ENCODE measurements at places on chromosomes 4 and X.

GRCh38 chrX:148632444-148632843 is 132.0 kb downstream of the AFF2 start:
- no peak for DNase-seq

GRCh38 chr4:186105647-186106321 is 1.3 kb downstream of the FAM149A start:
- no peak for DNase-seq

DNA sequence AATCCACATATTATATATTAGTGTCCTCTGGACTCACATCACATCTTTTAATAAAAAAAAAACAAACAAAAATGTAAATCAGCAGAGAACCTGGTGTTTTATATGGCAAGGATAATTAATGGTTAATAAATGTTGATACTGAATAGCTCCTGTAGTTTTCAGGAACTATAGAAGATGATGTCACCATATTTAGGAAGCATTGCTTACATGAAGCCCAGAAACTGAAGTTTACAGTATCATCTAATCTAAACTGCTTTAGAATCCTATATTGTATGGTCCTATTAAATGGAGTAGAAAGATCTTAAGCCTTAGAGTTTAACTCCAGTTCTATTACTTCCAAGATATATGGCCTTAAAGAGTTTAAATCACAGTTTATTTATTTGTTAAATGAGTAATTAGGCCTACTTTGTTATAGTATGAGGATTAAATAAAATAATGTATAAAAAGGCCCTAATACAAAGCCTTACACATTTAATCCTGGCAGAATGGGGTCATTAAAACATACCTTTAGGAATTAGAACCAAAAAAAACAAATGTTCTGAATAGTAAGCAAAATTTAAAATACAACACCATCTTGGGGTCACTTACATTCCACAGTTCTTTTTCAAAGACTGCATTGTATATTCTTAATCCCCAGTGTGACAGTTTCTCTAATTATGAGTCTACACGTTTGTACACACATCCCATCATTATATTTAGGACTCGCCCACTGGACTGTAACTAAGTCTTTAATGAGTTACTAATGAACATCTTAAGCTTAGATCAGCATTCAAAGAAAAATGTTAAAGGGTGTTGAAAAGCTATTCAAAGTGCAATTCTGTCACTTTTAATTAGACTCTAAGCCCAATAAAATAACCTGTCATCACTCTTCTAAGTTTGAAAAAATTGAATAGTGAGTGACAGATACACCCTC is 305.9 kb downstream of the ADGRL3 start:
- no peak for DNase-seq

DNA sequence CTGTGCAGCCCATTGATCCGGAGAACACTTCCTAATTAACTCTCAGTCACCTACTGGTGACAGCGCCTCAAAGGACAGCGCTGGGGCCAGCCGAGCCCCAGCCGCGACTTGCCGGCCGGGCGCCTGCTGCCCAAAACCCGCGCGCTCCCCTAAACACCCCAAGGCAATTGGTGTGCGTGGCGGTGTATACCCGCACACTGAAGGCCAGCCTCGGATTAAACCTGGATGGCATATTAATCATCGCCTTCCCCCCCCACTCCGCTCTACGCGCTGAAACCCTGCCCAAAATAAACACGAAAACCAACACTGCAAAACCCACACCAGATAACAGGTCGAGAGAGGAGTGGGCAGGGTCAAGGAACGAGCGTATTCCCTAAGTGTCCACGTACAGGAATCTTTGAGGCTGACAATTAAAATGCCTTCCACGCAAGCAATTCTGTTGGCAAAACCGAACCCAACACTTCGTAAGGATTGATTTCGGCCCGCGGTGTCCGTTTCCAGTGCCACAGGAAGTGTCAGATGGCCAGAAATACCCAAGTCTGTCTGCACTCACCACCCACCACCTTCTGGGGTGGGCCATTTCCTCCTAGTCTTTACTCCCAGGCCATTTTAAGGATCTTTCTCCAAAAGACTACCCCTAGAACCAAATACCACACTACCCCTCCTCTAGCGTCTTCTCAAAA is 2.7 kb downstream of the BCOR start:
- DNase-seq = no peak

- no peak for DNase-seq
Measured at GRCh38 chr4:6021831-6022606, 3.8 kb upstream of the C4orf50 start.

- DNase-seq = no peak
Measured at GRCh38 chrX:37796310-37796709, 16.5 kb downstream of the CYBB start.

- DNase-seq = no peak
Measured at GRCh38 chr4:88138561-88138960, 19.9 kb downstream of the ABCG2 start.

DNA sequence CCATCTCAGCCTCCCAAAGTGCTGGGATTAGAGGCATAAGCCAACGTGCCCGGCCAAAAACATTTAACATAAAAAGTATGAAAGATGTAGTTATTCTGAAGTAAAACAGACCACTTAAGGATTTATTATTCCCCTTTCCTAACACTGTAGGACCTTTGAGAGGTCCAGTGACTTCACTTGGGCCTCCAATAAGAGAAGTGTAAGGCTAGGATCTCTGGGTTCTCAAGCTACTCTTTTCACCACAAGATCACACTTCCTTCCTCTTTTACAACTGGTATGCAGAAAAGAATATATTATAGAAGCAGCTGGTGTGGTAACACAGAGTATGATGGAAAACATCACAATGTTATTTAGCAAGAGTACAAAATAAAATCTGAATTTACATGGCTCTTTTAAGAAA is 30.2 kb upstream of the CCNG2 start:
- DNase-seq = no peak

DNA sequence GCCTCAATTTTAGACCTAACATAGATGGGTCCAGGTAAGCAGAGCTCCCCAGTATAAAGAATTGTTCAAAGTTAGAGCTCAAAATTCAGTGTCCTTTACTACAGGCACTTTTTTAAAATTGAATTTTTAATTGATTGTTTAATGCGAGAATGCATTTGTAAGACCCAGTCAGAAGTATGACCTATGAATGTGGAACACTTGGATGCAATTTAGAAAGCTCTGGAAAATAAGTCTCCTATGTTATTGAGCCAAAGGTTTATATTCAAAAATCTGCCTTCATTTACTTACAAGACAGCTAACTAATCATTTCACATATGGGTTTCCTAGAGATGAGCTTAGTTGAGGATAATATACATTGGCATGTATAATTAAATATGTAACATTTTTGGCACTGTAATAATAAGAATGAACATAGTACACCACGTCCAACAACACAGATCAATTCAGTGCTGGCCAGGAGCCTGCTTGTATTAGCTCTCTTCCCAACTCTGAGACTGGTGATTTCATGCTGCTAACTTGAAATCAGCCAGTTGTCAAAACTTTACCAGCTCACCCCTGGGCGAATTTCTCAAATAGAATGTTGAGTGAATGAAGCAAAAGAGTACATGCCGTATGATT is 197.2 kb upstream of the NPY2R start:
- DNase-seq = no peak

- no peak for DNase-seq
Measured at GRCh38 chr4:141957416-141957815, 321.0 kb downstream of the IL15 start.

- no peak for DNase-seq
Measured at GRCh38 chrX:45584717-45585116, 384.0 kb upstream of the DIPK2B start.

DNA sequence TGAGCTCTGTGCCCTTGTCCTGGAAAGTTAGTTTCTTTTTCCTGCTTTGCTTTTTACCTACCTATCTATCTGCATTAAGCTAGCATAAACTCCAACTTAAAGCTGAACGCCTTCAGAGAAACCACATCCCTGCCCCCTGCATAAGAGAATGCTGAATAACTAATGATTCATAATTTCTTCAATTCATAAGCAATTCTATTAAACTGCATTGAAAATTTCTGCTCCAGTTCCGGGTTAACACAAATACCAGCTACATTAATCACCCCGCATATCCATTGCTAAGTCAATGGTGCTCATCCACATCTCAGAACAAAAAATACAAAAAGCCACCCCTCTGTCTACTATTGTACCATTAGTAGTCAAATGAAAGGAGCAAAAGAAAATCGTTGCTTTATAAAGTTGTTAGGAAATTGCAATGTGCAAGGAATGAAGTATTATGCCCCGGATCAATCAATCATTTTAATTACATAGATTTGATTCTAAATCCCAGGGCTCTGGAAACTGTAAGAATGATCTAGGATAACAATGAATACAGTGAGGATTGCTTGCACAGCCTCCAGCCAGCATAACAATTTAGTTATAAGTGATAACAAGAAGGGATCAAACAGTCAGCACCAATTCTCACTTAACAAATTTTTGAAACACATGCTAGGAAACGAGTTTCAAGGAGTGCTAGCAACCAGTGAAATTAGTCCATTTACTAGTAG is 106.8 kb downstream of the ELOVL6 start:
- no peak for DNase-seq

DNA sequence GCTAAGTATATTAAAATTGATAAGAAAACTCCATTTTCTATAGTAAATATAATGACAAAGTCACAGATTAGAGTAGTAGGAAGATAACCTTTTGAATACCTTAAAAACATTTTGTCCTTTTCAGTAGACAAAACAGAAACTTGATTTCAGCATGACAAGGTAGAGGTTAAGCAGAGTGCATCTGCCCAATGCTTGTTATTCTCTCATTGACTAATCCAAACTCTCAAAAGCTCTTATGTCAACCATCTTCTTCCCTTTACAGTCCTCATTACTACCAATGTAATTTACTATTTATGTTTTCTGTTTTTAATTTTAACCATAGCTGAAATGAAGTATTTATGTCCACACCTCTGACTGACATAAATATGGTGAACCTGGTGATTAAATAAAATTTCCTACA is 11.1 kb downstream of the NIPAL1 start:
- DNase-seq = no peak

DNA sequence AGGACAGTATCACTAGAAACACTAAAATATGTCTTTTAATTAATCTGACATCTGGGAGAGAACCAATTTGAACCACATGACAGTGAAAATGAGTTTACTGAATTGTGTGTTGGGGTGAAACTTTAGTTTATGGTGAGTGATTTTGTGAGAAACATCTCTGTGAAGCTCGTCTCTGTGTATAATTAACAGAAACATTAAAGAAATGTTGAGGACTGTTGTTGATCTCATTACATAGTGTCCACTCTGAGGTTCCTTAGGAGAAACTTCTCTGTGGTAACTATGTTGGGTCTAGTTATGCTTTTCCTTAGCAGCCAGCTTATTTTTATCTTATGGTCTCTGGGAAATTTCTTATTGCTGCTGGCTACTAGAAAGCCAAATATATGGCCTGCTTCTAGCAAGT is 15.8 kb downstream of the FGF2 start:
- no peak for DNase-seq

GRCh38 chr4:148330724-148331123 is 111.5 kb downstream of the NR3C2 start:
- DNase-seq = no peak

GRCh38 chr4:70151271-70151670 is 2.8 kb upstream of the PRR27 start:
- no peak for DNase-seq

- DNase-seq = no peak
Measured at GRCh38 chr4:120853161-120853935, 69.2 kb downstream of the PRDM5 start.
